ENCODE measurements at places on chromosomes 2 and 18. TPM values are rescaled to one million over a fixed set of nuclear protein-coding genes. Genes with fewer than 3 reads are reported as not detected.
A peak's percentile ranks its signal among the peaks of the same experiment; 100 is the strongest.

DNA sequence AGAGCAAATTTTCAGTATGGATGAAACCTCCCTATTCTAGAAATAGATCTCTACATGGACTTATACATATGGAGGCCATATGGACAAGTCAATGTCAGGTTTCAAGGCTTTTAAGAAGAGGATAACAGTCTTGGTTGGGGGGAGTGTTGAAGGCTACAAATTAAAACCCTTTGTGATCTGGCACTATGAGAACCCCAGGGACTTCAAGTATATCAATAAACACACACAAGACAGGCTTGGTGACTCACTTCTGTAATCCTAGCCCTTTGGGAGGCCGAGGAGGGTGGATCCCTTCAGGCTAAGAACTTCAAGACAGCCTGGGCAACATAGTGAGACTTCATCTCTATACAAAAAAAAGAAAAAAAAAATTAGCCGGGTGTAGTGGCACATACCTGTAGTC lies 127.2 kb upstream of the SP5 start:
- no peak for DNase-seq

Gene NHEJ1
- 25.7 TPM for total RNA-seq

Gene LRATD1
- total RNA-seq, result 2.4 TPM

DNA sequence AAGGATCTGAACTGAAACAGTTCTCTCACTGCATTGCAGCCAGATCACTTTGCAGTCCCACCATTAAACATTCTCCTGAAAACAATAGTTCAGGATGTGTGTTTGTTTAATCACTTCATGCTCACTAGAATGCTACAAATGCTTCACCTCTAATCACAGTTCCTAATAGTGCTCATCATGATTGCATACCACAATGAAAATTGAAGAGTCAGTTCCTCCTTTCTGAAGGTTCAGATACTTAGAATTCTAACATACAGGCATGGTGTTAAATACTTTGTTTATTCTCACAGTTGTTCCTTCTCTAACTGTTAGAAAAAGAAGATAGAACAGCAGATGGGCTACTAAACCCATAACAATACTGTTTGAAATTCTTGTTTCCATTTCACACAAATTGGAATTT lies 622.3 kb upstream of the ACVR2A start:
- no peak for DNase-seq

- peak; percentile 7 for DNase-seq
Measured at GRCh38 chr2:222424729-222425671, 657 bp downstream of the SGPP2 start.

- DNase-seq, result no peak
Measured at GRCh38 chr2:240812721-240813120, 7.3 kb downstream of the KIF1A start.

DNA sequence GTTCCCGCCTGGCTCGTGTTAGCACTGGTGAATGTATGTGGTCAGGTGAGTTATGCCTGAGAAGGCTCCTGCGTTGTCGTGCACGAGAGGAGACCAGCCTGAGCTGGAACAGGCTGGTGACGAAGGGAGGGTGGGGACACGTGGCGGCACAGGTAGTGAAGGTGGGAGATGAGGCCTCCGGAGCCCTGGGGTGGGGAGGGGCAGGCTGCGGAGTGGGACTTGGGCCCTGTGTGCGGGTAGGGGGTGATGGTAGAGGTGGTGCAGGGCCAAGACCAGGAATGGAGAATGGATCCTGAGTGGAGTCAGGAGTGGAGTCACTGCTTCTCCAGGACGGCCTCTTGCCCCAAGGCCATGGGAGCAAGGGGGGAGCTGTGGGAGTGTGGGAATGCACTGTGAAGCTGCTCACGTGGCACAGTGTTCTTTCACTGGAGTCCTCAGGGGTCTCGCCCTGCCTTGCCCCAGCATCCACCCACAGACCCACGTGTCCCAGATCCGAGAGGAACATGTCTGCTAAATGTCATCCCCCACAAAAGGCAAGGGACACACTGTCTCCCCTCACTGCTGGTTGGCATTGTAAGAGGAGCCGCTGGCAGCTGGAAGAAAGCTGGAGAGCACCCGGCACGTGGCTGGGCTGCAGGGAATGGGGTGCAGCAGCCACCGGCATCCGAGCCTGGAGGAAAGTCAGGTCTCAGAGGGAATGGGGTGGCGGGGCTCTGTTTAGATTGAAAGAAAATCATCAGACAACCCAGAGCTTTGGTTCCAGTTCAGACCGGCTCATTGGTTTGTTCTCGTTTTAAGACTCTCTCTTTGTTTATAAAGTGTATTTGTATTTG lies 63.7 kb downstream of the CYP26B1 start:
- no peak for DNase-seq

- no peak for DNase-seq
Measured at GRCh38 chr2:46915281-46915810, at the start of gene MCFD2. Gene MCFD2 (minus strand): TSS chr2:46915806. CDS start chr2:46909171, 6,635 bp downstream.

Data from dermis blood vessel endothelial cell (primary cell).